ENCODE measurements at places on chromosomes 1 and 21.

DNA sequence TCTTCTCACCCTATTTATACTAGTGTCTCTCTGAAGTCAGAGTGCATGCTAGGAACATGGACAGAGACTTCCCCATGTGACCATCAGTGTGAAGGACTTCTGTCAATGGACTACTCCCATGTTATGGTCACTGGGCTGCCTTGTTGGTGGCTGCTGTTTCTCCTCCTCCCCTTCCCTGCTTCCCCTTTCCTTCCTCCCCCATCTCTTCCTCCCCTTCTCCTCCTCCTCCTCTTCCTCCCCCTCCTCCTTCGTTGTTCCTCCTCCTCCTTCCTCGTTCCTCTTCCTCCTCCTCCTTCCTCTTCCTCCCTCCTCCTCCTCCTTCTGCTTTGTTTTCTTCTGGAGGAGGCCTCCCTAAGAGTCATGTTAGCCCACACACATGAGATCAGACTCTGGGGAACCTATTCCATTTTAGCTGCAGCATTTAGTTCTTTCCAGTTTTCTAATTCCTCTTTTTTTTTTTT is 35.8 kb downstream of the IER5 start:
- DNase-seq, result no peak

DNA sequence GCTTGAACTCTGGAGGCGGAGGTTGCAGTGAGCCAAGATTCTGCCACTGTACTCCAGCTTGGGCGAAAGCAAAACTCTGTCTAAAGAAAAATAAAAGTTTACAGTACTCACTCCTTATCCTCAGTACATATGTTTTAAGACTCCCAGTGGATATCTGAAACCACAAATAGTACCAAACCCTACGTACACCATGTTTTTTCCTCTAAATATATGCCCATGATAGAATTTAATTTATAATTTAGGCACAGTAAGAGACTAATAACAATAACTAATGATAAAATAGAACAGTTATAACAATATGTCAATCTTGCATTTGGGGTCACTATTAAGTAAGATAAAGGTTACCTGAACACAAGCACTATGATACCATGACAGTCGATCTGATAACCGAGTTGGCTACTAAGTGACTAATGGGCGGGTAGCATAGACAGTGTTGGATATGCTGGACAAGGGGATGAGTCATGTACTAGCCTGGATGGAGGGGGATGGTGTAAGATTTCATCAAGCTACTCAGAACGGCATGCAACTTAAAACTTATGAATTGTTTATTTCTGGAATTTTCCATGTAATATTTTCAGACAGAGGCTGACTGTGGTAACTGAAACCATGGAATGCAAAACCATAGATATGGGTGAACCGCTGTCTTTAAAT is 43.7 kb downstream of the ST7L start:
- peak; percentile 48 for DNase-seq

DNA sequence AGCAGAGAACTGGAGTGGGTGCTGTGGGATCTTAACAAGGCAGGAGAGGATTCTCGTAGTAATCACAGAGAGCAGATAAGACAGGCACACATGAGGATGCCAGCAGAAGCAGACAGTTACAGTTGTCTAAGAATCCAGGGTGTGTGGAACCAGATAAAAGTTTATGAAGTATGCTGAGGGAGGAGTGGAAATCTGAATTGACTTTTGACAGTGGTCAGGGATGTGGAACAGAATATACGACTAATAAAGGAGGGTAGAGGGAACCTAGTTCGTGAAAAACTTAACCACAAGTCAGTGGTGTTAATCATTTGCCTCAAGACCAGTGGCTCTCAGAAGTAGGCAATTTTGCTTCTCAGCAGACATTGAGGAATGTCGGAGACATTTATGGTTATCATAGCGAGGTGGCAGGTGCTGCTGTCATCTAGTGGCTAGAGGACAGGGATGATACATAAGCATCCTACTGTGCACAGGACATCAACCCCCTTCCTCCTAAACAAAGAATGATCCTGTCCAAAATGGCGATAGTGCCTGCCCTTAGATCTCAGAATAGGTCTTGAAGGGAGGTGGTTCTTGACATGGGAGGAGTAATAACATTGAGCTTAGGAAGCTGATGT is 3.0 kb downstream of the LRRC8D start:
- peak; percentile 91 for DNase-seq

DNA sequence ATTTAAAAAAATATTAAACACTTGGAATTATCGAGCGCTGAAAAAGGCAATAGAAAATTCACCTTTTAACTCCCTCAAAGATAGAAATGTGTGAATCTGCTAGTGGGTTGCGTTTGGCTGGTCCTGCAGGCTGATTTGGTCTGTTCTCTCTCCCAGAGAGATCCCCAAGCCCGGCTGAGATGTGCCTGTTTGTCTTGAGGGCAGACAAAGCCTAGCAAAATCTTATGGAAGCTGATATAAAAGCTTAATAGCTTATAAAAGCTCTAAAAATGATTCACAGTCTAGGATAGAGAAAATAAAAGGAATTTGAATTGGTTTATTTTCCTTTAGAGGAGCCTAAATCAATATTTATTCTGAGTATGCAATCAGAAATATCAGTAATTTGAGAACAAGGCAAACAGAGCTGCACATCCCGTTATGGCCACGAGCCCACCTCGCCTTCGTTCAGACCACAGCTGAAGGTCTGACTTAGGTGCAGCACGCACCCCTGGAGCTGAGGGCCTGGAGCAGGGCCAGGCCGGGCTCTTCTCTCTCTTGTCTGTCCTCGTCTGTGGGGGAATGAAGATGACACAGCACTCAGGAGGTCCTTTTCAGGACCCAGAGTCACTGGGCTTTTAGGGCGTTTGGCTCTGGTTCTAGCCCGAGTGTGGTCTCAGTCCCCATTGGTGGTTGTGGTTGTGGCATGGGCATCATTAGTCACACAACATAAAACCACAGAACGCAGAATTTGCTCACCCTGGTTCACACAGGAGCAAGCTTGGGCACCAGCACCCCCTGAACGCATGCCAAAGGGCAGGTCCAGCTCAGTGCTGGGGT is 18.6 kb downstream of the PDE9A start:
- peak; percentile 42 for DNase-seq

GRCh38 chr21:36509973-36510664 is 30.2 kb upstream of the CLDN14 start:
- peak; percentile 27 for DNase-seq

- no peak for DNase-seq
These were observed 88.0 kb downstream of the HIVEP3 start for GRCh38 chr1:41830726-41831125.

- DNase-seq, result peak; percentile 19
These were observed 48.6 kb downstream of the BACH1 start for GRCh38 chr21:29347274-29347681.

GRCh38 chr1:42152119-42152518 is 1.1 kb upstream of the GUCA2B start:
- DNase-seq, result no peak

- no peak for DNase-seq
These were observed 47.5 kb downstream of the TRPM2 start for GRCh38 chr21:44400791-44401385.

GRCh38 chr1:31828341-31828740 is 12.5 kb upstream of the SPOCD1 start:
- no peak for DNase-seq

DNA sequence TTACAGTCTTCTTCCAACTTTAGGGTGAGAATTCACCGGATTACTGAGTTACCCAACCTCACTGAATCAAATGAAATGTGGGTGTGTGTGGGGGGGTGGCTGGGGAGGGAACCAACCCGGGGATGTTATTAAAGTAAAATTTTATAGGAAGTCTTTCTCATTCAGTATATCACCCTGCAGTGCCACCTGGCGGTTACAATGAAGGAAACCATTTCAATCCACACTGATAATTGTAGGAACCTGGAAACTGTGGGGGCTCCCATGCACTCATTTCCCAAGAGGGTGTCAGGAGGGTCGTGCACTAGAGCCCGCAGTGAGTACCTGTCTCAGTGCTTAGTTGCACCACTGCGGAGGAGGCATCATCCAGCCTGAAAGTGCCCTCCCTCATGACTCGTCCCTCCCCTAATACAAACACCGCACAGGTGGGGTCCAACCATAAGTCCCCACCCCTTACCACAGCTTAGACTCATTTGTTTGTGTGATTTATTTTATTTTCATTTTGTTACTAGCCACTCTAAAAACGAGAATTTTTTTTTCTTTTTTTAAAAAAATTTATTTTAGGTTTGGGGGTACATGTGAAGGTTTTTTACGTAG is 29.1 kb upstream of the IGSF5 start:
- DNase-seq, result peak; percentile 32

GRCh38 chr1:902802-903201 is 20.9 kb upstream of the SAMD11 start:
- no peak for DNase-seq
